ENCODE measurements at places on chromosomes 16 and 17.

GRCh38 chr17:2347805-2348685, 10.7 kb downstream of the SGSM2 start:
- DNase-seq = peak; percentile 92

- DNase-seq = no peak
Observed at GRCh38 chr17:27415120-27415795, 41.0 kb upstream of the KSR1 start.

DNA sequence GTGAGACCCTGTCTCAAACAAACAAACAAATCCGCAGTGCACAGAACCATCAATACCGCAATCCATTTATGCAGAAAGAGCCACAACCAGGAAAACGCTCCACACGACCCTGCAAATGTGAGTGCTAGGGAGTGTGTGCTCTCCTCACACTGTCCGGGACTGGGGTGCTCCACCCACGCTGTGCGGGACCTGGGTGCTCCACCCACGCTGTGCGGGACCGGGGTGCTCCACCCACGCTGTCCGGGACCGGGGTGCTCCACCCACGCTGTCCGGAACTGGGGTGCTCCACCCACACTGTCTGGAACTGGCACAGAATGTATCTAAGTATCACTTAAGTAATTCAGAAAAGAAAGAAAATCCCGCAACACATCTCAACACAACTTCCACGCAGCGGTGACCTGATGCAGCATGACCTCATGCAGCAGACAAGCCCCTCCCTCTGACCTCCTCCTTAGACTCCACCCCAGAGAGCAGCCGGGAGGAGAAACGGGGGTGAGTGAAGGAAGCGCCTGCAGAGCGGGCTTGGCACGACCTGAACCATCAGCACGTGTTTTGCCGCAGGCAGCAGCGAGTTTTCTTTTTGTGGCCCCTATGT, 38.5 kb downstream of the ZNF276 start:
- DNase-seq = no peak

GRCh38 chr16:73891129-73891542, 405.5 kb upstream of the PSMD7 start:
- peak; percentile 51 for DNase-seq

- DNase-seq = peak; percentile 88
Observed at GRCh38 chr17:64320613-64321553, 57.8 kb upstream of the TEX2 start.

GRCh38 chr16:9134306-9134705, 42.9 kb downstream of the HAPSTR1 start:
- no peak for DNase-seq

DNA sequence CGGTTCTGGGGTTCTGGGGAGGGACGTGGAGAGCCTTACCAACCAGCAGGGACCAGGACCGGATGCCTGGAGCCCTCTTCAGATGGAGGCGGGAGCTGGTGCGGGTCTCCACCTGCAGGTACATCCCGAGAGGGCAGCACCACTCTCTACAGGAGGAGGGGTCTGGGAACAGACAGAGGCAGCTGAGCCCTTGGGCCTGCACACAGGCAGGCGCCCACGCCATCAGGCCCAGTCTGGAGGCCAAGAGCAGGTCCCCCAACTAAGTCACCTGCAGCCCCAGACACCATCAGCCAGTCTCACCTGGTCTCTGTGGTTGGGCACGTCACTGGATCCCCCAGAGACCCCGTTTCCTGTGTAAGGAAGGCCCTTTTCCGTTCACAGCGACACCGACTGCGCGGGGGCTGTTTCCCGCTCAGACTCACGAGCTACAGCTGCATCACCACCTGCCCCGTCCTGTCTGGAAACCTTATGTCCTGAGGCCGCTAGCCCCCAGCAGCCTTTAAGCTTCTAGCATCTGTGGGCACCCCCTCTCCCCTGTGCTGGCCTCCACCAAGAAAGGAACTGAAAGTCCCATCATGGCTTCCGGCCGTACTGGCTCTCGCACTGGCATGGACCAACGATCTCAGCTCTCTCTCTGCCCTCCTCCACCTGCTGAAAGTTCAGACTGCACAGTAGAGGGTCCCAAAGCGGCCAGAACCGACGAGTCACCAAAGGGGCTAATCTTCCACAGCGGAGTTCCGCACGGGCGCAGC, 1.2 kb downstream of the CYBC1 start:
- peak; percentile 83 for DNase-seq

DNA sequence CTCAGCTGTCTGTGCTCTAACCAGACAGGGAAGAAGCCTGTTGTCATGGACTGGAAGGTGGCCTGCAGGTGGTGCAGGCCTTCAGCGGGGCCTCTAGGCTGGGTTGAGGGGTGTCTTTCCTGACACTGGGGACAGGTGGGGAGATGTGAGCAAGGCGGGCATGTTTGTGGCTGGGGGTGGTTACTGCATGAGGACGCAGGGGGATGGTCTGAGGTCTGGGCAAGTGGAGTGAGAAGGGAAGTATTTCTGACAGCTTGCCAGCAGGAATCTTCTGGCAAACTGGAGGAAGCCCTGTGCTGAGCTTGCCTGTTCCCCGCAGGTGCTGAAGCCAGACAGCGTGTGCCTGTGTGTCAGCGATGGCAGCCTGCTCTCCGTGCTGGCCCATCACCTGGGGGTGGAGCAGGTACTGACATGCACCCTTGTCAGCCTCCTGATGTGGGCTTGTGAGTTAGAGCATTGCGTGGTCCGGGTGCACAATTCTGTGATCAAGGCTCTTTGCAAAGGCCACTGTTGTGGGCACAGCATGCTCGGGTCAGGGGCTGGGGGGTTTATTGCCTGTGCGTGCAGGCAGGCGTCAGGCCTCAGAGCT, 36.2 kb downstream of the PRMT7 start:
- no peak for DNase-seq

DNA sequence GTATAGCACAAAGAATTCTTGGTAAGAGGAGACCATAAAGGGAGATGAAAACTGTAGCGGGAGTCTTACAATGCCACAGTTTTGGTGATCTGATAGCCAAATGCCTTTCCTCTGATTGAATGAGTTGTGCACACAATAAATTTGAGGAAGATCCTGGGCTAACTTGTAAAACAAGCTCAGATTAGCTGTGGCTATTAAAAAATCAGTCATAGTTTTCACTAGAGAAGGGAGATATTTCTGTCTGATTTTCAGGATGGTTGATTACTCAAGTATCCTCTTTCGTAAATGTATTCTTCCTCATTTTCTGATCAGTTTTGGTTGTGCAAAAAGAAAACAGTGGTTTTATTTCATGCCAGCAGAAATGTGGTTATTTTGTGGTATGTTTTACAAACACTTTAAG, 9.1 kb upstream of the METTL9 start:
- no peak for DNase-seq

GRCh38 chr16:50915120-50915519, 173.2 kb downstream of the CYLD start:
- no peak for DNase-seq

DNA sequence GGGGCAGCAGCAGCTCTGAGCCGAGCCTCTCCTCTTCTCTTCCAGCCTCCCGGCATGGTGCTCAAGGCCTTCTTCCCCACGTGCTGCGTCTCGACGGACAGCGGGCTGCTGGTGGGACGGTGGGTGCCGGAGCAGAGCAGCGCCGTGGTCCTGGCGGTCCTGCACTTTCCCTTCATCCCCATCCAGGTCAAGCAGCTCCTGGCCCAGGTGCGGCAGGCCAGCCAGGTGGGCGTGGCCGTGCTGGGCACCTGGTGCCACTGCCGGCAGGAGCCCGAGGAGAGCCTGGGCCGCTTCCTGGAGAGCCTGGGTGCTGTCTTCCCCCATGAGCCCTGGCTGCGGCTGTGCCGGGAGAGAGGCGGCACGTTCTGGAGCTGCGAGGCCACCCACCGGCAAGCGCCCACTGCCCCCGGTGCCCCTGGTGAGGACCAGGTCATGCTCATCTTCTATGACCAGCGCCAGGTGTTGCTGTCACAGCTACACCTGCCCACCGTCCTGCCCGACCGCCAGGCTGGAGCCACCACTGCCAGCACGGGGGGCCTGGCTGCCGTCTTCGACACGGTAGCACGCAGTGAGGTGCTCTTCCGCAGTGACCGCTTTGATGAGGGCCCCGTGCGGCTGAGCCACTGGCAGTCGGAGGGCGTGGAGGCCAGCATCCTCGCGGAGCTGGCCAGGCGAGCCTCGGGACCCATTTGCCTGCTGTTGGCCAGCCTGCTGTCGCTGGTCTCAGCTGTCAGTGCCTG, 4.4 kb downstream of the PIGQ start:
- no peak for DNase-seq

- peak; percentile 27 for DNase-seq
Observed at GRCh38 chr16:26985100-26986065, 81.3 kb upstream of the C16orf82 start.

- no peak for DNase-seq
Observed at GRCh38 chr16:12474047-12474446, 329.6 kb downstream of the CPPED1 start.

- peak; percentile 56 for DNase-seq
Observed at GRCh38 chr16:52912565-52913173, 140.0 kb downstream of the CHD9NB start.

DNA sequence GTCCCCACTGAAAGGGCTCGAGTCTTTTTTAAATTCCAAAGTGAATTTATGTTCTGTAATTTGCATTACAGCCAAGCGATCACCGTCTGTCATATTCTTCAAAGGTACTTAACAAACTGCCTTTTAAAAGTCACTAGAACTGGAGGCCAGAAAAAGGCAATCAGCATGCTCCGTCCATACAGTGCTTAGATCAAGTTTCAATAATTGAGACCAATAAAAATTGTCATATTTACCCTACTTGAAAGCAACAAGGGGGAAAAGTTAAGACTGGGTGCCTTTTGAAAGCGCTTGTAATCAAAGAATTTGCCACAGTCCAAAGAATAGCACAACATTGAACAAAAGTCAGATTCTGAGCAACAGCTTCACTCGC, 9.0 kb upstream of the ZFHX3 start:
- no peak for DNase-seq

GRCh38 chr17:66715745-66716156, 119.2 kb upstream of the CACNG5 start:
- DNase-seq = peak; percentile 76

DNA sequence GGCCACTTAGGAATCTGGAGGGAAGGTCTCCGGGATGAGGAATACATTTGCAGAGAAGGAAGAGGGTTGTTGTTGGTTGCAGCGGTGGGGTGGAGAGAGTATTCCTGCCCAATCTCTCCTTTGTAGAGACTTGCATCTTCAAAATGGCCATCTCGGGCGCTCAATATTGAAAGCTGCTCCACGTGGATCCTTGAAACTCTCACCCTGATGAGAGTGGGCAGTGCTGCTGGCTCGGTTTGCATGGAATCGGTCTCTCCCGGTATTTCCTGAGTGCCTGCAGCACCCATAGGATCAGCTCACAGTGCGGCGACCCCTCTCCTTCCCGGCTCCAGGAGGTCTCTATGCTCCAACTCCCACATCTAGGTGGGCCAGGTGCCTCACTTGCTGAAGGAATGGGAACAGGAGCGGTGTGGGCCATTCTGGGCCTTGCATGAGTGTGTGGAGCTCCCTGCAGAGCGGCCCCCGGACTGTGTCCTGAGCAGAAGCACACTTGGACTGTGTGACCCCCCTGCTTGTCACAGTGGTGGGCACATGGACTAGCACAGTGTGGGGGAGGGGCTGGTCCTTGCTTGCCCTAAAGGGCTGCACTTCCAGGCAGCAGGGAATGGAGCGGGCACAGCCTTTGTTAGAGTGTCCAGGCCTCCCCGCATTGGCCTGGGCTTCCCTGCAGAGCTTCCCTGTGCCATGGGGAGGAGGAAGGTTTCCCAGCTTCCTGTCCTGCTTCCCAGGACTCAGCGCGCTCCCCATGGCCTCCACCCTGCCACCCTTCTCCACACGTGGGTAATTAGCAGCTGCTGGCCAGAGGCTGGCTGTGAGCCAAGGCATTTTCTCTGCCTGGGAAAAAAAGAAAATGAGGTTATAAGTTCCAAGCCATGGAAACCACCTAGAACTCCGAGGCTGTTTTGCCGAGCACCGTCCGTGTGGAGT, 139.3 kb downstream of the IRF8 start:
- no peak for DNase-seq

- no peak for DNase-seq
Observed at GRCh38 chr17:31226373-31226772, 70.7 kb downstream of the OMG start.

- DNase-seq = peak; percentile 32
Observed at GRCh38 chr17:31574458-31574857, 183.0 kb downstream of the RAB11FIP4 start.

DNA sequence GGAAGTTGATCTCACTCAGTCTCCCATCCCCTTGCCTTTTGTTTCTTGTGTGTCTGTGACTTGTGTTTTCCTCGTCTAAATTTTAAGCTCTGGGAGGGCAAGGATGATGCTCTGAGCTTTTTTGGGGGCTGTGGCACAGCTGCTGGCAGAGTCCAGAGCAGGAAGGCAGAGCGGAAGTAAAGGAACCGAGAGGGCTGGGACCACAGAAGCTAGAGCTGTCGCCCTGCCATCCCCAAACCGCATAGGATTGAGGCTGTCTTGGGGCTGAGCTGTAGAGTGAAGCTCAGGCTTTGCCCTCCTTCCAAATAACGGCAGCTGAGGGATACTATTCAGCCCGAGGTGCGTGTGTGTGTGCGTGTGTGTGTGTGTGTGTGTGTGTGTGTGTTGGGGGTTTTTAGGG, 3.8 kb upstream of the DNAH2 start:
- DNase-seq = no peak

DNA sequence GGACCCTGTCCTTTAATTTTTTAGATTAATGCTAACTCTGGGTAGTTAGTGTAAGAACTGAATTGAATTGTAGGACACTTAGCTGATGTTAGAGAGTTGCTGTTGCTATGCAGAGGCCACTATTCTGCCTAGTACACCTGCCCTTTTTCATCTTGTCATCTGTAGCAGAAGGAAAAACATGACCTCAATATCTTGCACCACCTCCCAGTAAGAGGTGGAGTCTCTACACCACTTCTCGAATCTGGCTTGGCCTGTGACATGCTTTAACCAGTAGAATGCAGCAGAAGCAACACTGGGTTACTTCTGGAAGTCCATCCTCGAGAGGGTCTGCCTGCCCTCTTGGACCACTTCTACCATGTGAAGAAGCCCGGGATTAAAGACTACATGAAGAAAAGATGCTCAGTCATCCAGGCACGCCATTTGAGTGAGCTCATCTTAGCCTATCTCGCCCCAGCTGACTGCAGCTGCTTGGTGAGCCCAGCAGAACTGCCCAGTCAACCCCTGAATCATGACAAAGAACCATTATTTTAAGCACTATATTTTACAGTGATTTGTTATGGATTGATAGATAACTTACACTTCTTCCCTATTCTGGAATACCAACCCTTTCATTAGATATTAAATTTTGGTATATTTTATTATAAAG, 153.5 kb downstream of the MYO1D start:
- no peak for DNase-seq

DNA sequence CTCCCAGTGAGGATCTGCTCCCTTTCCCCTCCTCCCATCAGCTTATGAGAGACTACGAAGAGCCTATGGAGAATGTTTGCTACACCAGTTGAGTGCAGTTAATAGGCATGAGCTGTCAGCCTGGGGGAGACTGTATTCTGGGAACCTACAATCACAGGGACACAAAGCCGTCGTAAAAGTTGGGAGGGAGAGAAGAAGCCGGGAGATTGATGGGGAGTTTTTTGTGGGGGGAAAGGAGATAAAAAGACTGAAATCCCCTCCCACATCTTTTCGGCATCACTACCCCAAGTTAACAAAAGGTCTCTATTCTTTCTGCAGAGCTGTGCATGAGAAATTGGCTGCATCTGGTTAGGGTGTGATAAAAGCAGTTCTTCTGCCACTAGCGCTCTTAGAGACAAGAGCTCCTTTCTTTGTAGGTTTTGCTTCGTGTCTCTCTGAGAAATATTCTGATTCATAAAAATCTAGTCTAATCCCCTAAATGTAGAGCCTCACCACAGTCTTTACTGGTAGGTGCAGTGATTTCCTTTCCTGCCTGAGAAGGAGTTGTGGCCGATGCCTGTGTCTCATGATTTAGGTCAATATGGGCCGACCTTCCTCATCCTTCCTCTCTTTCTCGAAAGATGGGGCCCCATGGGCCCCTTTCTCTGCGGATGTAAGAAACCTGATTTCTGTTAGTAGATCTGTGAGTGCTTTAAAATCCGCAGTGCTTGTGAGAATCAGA, 77.4 kb downstream of the BPTF start:
- no peak for DNase-seq

Measured in H7 (cell line).